Stimulated activated CD4-positive, alpha-beta T cell treated with anti-CD3 and anti-CD28 coated beads, Interleukin-1b, Interleukin-23, amount 100 ng/mL, for 1 hour (primary cell): ENCODE measurements at places on chromosomes 2 and 18.

GRCh38 chr18:10271481-10271880, 183.0 kb upstream of the APCDD1 start:
- no peak for DNase-seq

DNA sequence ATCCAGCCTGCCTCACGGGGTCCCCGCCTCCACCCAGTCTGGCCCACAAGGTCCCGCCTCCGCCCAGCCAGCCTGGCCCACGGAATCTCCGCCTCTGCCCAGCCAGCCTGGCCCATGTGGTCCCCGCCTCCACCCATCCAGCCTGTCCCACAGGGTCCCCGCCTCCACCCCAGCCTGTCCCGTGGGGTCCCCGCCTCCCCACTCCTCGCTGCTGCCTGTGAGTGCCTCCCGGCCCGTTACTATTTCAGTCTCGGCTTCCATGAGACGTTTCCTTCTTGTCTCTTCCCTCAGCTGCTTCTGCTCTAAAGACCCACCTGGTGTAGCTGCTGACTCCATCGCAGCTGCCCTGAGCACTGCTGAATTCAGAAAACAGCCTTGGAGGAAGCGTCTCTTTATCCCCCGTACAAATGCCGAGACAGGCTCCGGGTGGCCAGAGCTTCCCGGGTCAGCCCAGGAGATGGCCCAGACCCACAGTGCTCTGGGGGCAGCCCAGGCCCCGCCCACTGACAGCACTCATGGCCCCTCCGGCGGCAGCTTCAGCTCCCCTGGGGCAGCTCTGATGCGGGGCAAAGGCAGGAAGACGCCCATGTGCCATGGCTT, 69.8 kb downstream of the NFATC1 start:
- DNase-seq, result no peak

DNA sequence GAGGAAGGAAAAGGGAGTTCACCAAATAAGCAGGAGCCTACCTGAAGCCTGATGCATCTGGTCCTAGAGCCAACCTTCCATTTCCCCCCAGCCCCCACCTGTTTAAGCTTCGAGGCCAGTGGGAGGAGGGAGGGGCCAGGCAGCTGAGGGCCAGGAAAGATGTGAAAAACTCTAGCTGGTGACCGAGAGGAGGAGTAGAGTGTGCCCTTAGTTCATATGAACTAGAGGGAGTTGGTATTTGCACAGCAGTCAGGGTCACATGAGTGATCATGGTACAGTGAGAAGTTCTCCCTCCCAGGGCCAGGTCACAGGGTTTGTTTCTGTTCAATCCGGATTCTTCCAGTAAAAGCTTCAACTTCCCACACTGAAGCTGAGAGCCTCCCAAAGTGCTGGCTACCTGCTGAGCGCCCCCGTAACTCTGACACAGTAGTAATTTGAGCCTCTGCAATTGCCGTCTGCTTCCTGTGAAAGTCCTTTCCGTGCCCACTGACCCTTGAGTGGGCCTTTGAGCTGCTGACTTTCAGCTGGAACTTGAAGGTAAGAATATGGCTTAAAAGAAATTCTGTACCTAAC, at the start of gene SULT1C2:
TSS of gene SULT1C2 (plus strand) at position 362 of the 573 bp plus-strand sequence. CDS start 4,773 bp downstream, outside the sequence.
- DNase-seq, result no peak

DNA sequence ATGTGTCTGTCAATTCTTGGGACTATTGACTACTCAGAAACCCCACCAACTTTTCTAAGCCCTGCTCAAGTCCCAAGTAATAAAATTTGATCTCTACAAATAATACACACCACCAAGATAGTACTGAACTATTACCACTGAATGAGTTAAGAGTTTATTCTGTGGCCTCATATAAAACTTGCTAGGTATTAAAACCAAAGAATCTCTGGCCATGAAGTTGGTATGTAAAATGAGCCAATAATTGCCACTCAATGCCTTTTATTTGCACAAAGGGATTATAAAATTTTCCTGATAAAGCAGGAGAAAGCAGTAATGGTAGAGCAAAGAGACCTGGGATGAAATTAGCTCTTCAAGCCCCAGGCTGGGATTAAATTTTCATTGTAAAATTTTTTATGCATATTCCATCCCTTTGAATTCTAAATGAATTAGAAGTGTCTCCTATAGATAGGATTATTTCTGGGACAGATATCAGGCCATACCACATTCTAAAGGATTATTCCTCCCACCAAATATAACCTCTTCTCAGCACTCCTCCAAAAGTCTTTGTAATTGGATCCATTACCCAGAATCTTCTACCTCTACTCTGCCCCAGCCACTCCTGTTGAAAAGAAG, 450.5 kb upstream of the ACVR2A start:
- no peak for DNase-seq

- no peak for DNase-seq
Observed at GRCh38 chr18:23503963-23504344, 643 bp downstream of the RMC1 start.

- no peak for DNase-seq
Observed at GRCh38 chr18:10454681-10455557, 484 bp downstream of the APCDD1 start.

GRCh38 chr2:220674033-220674432, 898.1 kb downstream of the EPHA4 start:
- no peak for DNase-seq

DNA sequence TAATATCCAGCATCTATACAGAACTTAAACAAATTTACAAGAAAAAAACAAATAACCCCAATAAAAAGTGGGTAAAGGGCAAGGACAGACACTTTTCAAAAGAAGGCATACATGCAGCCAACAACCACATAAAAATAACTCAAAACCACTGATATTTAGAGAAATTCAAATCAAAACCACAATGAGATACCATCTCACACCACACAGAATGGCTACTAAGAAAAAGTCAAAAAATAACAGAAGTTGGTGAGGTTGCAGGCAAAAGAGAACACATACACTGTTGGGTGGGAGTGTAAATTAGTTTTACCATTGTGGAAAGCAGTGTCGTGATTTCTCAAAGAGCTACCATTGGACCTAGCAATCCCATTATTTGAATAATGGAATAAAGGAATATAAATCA, 1973.9 kb upstream of the LRRTM1 start:
- no peak for DNase-seq

DNA sequence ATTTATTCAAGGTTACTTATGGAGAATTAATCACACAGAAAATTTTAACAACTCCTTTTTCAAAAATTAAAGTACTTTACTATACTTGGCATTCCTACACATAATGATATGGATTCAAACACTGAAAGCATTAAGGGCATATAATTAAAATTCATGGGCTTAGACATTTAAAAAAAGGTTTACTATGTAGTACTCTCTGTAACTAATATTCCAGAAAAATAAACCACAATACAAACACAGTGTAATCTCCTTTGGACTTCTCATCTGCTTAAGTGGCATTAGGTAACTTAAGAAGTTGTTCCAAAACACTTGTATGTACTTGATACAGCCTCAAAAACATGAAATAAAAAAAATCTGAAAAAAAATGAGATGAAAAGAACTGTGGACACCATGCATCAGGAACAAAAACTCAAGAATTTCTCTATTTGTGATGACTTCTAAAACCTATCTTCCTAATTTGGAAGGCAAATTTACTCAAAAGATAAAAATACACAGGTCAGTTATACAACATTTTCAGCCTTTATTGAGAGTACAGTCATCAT, 21.0 kb downstream of the C1D start:
- no peak for DNase-seq

- DNase-seq, result no peak
Observed at GRCh38 chr2:105573490-105573889, 171.2 kb upstream of the NCK2 start.

- no peak for DNase-seq
Observed at GRCh38 chr2:199798831-199799580, 52.0 kb downstream of the FTCDNL1 start.

DNA sequence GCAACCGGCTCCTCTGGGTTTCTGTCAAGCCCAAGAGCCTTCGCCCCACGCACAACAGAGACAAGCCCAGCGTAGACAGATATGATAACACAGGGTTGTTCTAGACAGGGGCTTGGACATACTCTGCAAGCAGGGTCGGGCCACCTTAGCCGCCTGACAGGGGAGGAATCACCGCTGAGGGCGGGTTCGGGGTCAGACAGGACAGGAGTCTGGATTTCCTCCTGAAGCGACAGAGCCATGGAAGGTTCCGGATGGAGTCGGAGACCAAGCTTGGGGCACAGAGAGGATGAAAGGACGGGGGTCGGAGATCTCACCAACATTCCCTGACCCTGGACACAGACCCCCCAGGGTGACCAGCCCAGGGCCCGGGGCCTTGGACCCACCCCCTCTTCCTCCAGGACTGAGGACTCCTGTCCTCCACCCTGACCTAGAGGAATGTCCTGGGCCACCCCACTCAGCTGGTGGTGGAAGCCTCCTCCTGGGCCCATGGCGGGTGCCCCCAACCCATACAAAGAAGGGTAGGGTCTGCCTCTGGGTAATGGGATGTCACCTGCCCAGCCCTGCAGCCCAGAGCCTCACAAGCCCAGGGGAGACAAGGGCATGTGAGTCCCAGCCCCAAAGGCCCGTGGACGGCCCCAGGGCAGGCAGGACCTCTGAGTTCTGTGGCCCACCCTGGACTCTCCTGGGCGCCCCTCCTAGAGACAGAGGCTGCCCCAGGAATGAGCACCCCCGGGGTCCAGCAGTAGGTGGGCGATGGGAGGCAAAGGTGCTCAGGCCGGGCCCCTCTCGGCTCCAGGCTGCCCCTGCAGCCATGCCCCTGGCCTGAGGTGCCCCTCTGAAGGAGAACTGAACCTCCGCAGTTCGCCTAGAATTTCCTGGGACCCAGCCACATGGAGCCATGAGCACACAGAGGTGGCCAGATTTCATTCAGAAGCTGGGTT, 44.1 kb upstream of the GPC1 start:
- no peak for DNase-seq

DNA sequence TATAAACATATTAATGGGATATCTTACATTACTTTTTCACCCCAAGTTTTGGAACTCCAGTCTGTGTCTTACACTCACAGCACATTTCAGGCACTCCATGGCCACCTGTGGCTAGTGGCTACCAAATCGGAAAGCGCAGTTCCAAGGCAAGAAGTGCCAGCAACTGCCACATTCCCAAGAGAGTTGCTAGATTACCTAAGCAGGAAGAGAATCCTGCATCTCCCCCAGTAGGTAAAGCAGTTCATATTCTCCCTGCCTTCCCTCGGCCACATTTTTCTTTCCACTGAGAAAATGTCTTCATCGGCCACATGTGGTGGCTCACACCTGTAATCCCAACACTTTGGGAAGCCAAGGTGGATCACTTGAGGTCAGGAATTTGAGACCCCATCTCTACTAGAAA, 62.8 kb downstream of the MEX3C start:
- no peak for DNase-seq

DNA sequence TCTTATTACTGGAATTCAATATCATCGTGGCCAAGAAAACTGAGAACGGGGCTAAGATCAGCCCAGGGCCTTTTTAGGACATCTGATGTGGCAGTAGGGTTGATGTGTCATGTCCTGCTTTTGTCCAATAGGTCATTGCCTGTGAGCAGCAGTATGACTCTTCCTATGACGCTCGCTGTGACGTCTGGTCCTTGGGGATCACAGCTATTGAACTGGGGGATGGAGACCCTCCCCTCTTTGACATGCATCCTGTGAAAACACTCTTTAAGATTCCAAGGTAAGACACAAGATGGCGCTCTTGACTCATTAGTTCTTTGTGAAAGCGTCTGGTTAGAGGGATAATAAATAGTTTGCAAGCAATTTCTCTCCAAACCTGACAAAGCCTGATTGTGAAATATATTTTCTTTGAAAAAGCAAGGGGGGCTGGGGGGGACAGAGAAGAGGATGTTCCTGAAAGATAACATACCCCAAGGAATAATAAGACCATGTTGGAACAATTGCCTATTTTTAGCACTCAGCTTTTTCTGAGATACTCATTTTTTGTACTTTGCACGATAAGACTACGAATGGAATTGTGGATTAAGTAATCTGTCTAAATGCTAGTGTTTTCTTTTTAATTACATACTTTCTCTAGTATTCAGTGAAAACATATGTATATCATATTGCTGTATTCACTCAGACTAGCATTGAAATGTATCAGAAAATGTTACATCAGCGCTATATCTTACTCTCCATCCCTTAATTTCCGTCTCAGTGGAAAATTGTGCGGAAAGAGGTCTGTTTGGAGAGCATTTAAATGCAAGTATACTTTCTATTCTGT, 58.1 kb downstream of the MYO3B start:
- no peak for DNase-seq

DNA sequence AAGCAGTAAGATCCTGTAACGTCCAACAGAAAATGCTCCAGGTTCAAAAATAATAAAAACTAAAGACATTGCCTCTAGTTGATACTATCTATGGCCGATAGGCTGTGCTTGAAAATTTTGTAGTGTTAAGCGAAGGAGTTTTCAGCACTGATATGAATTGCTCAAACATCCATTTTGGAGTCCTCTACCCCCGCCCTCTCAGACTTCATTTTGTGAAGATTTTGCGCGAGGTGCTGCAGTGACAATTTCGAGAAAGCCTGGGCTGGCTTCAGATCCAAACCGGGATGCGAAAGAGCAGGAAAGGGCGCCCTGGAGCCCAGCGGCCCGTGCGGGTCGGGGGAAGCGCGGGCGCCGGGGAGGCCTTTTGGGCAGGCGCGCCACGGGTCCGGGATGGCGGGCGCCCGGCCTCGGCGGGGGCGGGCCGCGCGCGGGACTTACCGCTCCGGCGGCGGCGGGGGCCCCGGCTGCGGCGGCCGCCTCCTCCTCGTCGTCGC, 1.8 kb downstream of the SP3 start:
- peak; percentile 5 for DNase-seq

- DNase-seq, result no peak
Observed at GRCh38 chr2:170228429-170228828, 50.5 kb downstream of the MYO3B start.

- DNase-seq, result no peak
Observed at GRCh38 chr18:5145168-5145825, 51.8 kb downstream of the AKAIN1 start.

GRCh38 chr18:45974088-45974536, 7.0 kb upstream of the EPG5 start:
- peak; percentile 34 for DNase-seq

DNA sequence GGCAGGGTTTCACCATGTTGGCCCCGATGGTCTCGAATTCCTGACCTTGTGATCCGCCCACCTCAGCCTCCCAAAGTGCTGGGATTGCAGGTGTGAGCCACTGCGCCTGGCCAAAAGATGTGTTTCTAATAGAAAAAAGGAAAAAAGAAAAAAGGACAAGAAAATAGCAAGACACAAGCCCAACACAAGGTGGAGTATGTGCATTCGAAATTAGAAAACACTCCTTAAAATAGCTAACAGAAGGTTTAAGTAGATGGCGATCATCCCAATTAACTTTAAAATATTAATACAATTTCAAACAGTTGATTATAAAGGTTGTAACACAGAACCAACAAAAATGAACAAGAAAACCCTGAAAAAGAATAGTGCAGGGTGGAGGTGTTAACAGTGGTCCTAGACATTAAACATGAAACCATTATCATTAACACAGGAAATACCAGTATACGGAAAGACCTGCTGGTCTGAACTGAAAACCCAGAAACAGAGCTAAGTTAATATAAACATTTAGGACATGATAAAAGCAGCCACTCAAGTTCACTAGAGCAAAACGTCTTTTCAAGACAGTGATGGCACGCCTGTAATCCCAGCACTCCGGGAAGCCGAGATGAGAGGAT, 57.9 kb downstream of the HDLBP start:
- DNase-seq, result no peak

- no peak for DNase-seq
Observed at GRCh38 chr2:219836647-219837177, 209.3 kb downstream of the SLC4A3 start.

- DNase-seq, result no peak
Observed at GRCh38 chr2:218221000-218221399, 4.0 kb downstream of the ARPC2 start.

GRCh38 chr2:153819501-153819900, 52.2 kb upstream of the GALNT13 start:
- no peak for DNase-seq

- no peak for DNase-seq
Observed at GRCh38 chr2:64250751-64251423, 106.7 kb upstream of the PELI1 start.
